ENCODE measurements at places on chromosomes 5 and 9.

DNA sequence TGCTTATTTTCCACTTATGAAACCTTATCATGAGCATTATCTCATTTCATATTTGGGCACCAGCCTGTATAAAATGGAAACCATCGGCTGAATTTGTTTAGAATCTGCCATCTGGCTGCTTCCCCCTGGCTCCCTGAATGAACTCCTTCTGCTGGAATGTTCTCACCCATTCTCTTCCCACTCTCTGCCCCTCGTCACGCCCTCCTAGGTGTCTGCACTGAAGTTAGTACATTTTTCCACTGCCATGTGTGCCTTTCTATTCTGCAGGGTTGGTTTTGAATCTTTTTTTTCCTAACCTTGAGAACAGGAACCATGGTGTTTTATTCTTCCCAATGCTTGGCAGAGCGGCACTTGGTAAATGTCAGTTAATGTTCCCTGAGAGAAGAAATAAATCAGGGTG is 359.7 kb downstream of the MLLT3 start:
- no peak for DNase-seq

GRCh38 chr9:113597390-113598241 is 134.1 kb downstream of the RGS3 start:
- DNase-seq, result peak; percentile 17

DNA sequence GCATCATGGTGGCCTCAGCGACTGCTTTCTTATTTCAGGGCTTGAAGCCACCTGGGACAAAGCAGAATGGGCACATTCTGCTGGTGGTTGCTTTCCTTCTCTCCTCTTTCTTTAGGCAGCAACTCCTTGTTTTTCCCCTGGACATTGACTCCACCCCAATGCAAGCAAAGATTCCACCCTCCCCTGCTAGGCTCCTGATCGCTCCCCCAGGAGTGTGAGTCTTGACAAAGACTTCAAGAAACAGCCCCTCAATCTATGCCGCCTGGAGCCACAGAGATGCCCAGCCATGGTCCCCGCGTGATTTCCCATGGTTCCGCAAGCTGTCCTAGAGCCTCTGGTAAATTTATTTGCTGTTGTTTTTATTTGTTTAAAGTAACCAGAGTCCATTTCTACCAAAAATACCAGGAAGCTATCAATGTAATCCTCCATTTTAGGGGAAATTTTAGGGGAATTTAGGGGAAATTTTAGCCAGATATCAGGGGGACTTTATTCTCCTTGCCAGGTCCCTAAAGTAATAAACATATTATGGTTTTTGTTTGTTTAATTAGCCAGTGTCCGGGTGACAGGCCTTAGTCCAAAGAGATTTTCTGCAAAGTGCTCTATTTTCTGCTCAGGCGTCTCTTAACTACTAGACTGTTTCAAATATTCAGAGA is 2.3 kb downstream of the KCNMB1 start:
- no peak for DNase-seq

DNA sequence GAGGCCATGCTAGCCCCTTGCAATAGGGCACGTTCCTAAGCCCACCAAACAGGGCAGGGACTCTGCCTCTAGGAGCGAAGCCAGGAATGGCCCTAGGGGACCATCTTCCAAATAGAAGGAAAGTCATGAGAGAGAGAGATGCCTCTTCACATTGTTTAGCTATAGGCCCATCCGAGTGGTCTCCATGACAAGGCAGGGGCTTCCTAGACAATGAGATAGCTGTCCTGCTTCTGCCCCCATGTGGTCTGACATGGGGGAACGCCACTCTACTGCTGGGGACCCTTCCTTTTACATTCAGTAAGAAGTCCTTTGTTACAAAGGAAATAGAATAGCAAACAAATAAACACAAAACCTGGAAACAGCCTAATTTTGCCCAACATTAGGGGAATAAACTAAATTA is 17.9 kb upstream of the KIF4B start:
- peak; percentile 27 for DNase-seq

DNA sequence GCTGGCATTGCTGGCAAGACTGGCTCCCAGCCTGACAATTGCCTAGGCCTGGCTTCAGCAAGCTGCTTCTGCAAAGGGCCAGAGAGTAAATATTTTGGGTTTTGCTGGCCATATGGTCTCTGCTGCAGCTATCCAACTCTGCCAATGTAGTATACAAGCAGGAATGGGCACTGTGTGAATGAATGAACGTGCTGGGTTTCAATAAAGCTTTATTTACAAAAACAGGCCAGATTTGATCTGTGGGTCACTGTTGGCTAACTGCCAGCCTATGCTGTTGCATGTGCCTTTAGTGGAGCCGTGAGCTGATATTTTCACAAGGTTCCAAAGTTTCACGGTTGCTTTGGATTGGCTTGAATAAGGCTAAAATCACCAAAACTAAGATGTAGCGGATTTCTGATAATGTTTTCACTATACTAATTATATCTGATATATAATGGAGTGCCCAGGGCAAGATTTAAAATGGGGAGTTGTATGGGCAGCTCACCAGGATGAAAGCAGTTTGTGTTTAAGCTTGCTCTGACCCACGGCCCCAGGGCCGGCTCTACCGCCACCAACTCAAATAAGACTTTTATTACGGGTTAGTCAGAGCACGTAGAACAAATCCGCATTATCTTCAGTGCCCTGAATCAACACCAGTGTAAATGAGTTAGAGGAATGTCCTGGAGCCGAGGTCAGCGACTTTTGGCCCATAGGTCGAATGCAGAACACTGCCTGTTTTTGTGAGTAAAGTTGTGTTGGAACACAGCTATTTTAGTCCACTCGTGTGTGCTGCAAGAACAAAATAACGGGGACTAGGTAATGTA is 98.6 kb upstream of the DAP start:
- no peak for DNase-seq

DNA sequence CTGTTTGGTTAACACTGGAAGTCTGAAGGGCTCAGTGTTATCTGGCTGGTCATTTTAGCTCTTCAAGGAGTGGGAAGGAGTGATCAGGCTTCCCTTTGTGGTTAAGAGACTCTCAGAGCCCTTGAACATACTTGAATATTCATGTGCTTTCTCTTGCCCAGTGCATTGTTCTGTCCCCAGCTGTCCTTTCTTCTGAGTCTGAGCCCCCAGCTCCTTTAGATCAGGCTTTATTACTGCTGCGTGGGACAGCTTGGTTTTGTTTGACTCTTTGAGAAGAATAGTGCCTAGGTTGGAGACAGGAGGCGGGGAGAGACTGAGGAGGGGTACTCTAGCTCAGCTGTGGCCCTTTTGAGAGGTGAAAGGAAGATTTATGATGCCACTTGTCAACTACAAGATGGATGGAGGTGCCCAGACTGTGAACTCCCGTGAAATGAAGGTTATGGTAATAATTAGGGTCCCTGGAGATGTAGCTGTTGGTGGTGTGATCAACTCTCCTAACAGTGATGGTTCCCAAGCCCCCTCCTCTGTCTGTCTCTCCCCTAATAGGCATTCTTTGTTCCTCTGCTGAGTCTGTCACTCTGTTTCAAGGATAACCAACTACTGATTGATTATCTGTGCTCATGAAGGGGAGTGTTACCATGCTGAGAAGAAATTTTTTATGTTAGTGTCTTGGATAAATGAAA is 83.1 kb upstream of the GLRA1 start:
- DNase-seq, result no peak

DNA sequence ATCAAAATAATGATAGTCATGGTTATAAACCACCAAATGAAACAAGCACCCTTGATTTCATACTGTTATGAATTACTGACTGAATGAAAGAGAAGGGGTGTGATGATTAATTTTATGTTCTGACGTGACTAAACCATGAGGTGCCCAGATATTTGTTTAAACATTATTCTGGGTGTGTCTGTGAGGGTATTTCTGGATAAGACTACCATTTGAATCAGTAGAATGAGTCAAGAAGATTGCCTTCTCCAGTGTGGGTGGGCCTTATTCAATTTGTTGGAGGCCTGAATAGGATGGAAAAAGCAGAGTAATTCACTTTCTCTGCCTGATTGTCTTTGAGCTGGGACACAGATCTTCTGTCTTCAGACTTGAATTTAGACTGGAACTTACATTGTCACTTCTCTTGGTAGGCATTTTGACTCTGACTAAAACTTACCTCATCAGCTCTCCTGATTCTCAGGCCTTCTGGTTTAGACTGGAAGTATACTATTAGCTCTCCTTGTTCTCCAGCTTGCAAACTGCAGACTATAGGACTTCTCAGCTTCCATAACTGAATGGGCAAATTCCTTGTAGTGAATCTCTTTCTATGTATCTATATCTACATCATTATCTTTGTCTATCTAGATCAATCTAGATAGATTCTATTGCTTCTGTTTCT is 321.9 kb upstream of the TARS1 start:
- no peak for DNase-seq

DNA sequence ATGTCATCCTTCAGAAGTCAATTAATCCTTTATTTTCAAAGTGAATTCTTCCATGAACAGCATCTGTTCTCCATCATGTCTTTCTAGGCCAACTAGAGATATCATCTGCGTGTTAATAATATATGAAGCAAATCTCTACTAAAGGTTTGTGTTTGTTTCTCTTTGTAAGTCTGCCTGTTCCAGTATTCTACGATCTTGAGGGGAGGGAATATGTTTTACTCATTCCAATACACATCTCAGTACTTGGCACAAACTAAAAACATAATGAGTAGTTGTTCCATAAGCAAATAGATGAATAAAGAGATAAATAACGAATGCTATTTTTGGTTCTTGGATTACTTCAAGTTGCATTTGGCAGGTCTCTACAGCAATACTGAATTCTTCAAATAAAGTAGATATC is 470.7 kb upstream of the GRIN3A start:
- DNase-seq, result no peak

DNA sequence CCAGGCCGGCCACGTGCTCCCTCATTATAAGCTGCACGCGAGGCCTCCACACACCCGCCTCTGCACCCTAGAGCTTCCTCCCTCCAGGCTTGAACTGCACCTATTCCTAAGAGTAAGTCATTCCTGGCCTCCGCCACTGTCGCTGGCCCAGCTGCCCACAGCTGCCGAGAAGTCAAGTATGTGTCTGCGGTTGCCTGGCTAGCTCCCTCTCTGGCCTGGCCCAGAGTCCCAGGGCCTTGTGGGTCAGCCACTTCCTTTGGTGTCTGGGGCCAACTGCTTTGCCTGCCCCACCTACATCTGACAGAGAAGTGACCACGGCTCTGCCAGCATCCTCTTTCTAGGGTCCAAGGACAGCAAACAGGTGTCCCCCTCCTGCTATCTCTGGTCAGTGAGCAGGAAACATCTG is 18.3 kb downstream of the ABO start:
- no peak for DNase-seq
